ENCODE measurements at places on chromosomes 7 and 10.

GRCh38 chr7:73717991-73718405 is 1.5 kb downstream of the STX1A start:
- no peak for DNase-seq

DNA sequence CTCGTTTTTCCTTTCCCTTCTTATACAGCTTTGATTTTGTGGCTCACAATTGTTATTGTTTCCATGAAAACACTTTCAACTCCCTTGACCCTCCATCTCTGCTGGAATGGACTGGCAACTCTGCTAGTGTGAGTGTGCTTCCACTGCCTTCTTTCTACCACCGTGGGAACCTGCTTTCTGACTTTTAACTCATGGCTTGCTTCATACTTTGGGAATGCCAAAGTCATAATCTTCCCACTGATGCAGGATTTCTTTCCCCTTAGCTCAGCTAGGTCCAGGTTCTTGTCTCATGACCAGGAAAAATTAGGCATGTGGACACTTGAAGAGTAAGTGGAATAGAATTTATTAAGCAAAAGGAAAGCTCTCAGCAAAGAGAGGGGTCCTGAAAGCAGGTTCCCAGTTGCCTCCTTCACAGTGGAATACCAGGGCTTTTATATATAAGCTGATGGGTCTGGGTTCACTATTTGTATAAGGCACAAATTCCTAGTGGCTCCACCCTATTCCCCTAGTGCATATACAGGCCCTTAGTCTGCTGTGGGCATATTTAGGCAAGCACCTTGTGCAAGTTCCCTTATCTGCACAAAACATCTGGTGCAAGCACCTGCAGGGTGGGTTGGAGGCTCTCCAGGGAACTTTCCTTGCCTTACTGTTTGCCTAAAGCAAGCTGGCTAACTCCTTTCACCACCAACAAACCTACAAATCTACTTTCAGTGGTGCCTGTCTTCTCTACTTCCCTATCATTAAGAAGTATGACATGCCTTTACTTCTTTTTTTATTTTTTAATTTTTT is 119.5 kb downstream of the CFAP58 start:
- DNase-seq: no peak

DNA sequence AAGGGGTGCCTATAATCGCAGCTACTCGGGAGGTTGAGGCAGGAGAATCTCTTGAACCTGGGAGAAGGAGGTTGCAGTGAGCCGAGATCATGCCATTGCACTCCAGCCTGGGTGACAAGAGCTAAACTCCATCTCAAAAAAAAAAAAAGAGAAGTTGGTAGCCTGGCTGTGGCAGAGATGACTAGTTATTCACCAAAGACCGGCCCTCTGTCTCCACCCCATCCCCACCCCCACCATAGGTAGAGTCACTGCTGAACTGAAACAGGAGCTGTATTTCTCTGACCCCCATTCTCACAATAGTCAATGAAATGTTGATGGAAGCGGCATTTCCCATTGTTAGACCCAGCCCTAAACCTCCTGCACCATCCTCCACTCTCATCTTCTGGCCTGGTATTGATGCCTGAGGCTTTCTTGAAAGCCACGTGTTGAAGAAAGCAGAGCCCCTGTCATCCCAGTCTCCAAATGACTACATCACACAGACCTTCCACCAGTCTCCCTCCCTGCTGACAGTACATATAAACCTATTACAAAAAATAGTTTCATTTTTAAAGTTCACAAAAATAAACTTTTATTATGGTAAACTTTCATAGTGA is 9.4 kb upstream of the PIK3CG start:
- DNase-seq: no peak

- no peak for DNase-seq
These were observed 10.3 kb upstream of the OCM start for GRCh38 chr7:5870311-5870710.

GRCh38 chr10:104303594-104304355 is 34.5 kb downstream of the ITPRIP start:
- DNase-seq: no peak

- DNase-seq: no peak
These were observed 36.9 kb downstream of the NAMPT start for GRCh38 chr7:106247841-106248240.

- DNase-seq: no peak
These were observed 689.7 kb upstream of the CELF2 start for GRCh38 chr10:10327934-10328333.

DNA sequence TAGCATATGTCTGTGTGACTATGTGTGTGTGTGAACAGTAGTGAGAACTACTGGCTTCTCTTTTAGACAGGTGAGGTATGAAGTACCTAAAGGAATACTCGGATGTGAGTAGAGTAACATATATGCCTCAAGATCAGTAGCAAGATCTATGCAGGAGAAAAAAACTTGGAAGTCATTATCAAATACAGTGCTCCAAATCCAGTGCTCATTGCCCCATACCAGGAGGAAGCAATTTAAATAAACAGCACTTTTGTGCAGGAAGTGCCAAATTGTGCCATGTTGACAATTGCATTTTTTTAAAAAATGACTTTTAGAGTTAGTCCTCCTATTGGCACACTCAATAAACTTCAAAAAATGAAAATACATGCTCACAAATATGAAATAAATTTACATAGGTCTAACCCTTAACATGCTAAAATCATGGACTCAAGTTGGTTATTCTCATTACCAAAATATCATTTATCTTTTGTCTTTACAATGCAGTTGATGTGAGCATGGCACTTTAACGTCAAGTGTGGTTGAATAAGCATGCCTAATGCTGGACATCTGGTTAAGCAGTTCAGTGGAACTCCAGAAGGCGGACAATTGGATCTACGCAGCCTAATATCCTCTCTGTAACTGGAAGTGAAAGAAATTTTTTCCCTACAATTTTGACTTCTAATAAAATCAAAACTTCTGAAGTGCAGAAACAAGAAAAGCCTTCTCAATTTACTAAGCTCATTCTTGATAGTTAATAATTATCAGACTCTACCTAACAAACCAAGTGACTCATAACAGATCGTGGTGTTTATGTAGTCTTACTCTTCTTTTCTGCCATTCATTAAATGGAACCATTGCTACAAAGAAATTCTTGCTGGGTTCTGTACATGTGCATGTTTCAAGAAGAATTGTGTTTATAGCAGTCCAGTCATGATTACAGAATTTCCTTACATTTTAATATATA is 195.2 kb downstream of the MDFIC start:
- no peak for DNase-seq

DNA sequence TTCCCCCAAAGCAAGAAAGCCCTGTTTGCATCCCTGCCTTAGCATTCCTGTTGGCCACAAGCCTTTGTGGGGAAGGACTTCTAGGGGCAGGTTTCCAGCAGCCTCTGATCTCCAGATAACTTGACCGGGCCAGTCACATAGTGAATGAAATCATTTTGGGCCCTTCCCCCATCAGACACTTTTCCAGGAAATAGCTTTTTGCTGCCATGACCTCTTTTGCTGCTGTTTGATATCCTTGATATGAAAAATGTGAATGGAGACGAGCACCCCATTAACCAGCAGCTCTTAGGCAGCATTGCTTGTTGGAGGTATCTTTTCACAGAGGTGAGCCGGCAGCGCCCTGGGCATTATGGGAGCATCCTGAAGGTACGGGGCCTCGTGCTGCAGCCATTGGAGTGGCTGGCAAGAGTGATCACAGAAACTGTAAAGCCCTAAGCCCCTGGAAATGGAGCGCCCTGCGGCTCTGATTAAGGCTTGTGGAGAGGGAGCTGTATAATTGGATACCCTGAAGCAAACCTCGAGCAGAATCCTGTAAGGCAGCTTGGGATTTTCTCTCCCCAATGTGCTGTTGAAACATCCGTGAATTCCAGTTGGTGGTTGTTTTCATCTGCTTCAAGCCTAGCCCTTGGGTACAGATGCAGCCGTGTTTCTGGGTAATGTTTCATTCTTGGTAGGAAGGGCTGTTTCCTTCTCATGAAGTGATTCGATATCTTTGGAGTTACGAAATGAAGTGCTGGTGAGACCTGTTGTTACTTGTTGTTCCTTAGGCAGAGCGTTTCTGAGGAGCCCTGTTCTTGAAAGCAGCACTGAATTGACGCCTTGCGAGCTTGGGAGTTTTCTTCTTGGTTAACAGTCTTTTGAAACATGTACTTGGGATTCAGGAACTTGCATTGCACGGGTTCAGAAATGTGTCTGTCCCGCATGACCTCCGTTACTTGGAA is 179.0 kb downstream of the PTEN start:
- no peak for DNase-seq

GRCh38 chr10:127148933-127149220 is 47.5 kb downstream of the INSYN2A start:
- no peak for DNase-seq

Measured in NCI-H1105 (cell line).